ENCODE measurements at places on chromosomes 7 and 10. TPM values are rescaled to one million over a fixed set of nuclear protein-coding genes. Genes with fewer than 3 reads are reported as not detected.

GPR15LG gene
- not detected for total RNA-seq

ABCC2 gene
- total RNA-seq, result under 0.01 TPM

CUL1 gene
- total RNA-seq, result 58.0 TPM

CADPS2 gene
- total RNA-seq, result 20.8 TPM

MSRB2 gene
- total RNA-seq, result 33.5 TPM

GJD4 gene
- not detected for total RNA-seq

ZNF783 gene
- 3.0 TPM for total RNA-seq

SPDYE5 gene
- not detected for total RNA-seq

ELOVL3 gene
- total RNA-seq, result not detected

MKX gene
- 7.5 TPM for total RNA-seq

CRHR2 gene
- not detected for total RNA-seq

RNF148 gene
- total RNA-seq, result not detected

SLC39A12 gene
- not detected for total RNA-seq

HOXA9 gene
- total RNA-seq, result 17.9 TPM

SLC16A12 gene
- total RNA-seq, result 0.29 TPM

TET1 gene
- 2.8 TPM for total RNA-seq

ANKRD7 gene
- 2.6 TPM for total RNA-seq

FOXI2 gene
- total RNA-seq, result not detected

MMRN2 gene
- 9.8 TPM for total RNA-seq

GNAT3 gene
- total RNA-seq, result not detected

NOC3L gene
- 23.0 TPM for total RNA-seq

COX15 gene
- total RNA-seq, result 34.2 TPM

WEE2 gene
- total RNA-seq, result not detected

OPALIN gene
- not detected for total RNA-seq

KCP gene
- total RNA-seq, result not detected

ANKRD16 gene
- 9.2 TPM for total RNA-seq

TRIP6 gene
- total RNA-seq, result 172 TPM

PUS7 gene
- 10.7 TPM for total RNA-seq

ITPRID1 gene
- not detected for total RNA-seq

TMEM196 gene
- not detected for total RNA-seq

IDI1 gene
- 200 TPM for total RNA-seq

DGKB gene
- 0.89 TPM for total RNA-seq

IFIT1 gene
- total RNA-seq, result 23.1 TPM

FZD8 gene
- total RNA-seq, result 2.0 TPM

ENKUR gene
- not detected for total RNA-seq

NPTX2 gene
- not detected for total RNA-seq

SH2B2 gene
- 4.3 TPM for total RNA-seq

KIN gene
- total RNA-seq, result 4.6 TPM

LRIT1 gene
- total RNA-seq, result not detected

AKR1C8 gene
- not detected for total RNA-seq

All from myometrial cell (primary cell).